ENCODE measurements at places on chromosomes 11 and 22. TPM values are rescaled to one million over a fixed set of nuclear protein-coding genes. Genes with fewer than 3 reads are reported as not detected.

DNA sequence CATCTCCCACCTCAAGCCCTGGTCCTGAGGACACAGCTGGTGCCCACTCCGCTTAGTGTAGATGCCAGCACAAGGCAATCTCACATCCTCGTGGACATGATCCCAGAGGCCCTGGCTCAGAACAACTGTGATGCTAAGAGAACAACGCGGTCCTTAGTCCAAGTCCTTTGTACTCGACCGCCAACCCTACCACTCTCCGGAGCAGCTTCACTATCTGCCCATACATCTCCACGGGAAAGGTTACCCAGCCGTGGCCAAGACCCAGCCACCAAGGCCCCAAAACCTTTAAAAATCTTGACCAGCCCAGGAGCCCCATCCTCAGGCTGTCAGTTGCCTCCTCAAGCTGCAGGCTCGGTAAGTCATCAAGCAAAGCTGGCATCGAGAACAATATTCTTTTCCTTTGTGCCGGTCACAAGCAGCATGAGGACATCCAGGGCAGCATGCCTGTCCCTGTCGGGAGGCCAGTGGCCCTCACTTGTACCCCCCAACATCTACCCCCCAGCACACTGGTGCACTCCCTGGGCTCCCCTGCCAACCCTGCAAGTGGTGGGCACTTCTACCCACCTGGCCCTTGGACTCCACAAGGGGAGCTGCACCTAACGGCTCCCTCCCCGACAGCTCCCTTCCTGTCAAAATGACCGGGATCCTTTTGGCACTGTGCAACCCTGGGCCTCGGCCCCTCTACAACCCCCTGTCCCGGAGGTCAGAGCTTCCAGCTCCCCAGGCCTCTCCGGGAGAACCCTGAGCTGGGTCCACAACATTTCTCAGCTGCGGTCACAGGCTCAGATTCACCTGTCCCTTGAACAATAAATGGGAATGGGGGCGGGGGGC, 2.5 kb downstream of the OSBPL5 start:
- no peak overlapping the region for H3K27ac ChIP-seq
- no peaks in the 10 kb centered on the region for H3K36me3 ChIP-seq
- H3K4me3 ChIP-seq, result no peak overlapping the region
- DNase-seq, result no peak
- H3K4me1 ChIP-seq, result peaks cover 17% of the 10 kb centered on the region

SEC14L6 gene
- not detected for total RNA-seq

MS4A14 gene
- total RNA-seq, result not detected

FAM181B gene
- total RNA-seq, result not detected

LAMTOR1 gene
- 39.1 TPM for total RNA-seq

DNA sequence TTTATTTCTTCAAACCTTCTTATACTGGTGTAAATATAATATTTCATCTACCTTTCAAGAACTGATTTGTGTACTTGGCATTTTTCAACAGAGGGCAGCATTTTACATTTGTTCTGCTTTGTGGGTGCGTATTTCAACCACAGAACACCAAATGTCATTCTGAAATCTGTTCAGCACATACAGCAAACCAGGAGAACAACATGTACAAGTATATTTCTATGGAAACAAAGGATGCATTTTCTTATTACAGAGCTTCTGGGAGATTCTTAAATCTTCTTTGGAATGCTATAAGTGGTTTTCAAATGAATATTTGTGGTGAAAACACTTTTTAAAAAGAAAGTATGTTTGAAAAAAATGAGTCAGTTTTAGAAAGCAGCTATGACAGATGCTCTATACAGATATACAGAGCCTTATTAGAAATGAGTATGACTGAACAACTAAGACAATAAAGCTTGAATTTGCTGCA, 946.0 kb downstream of the FAM181B start:
- H3K36me3 ChIP-seq, result no peaks in the 10 kb centered on the region
- H3K4me3 ChIP-seq, result no peak overlapping the region
- DNase-seq, result peak; percentile 9
- H3K27me3 ChIP-seq, result no peaks in the 10 kb centered on the region
- peaks cover 14% of the 10 kb centered on the region for H3K4me1 ChIP-seq
- peak overlapping the region; percentile 61 for H3K27ac ChIP-seq

DNA sequence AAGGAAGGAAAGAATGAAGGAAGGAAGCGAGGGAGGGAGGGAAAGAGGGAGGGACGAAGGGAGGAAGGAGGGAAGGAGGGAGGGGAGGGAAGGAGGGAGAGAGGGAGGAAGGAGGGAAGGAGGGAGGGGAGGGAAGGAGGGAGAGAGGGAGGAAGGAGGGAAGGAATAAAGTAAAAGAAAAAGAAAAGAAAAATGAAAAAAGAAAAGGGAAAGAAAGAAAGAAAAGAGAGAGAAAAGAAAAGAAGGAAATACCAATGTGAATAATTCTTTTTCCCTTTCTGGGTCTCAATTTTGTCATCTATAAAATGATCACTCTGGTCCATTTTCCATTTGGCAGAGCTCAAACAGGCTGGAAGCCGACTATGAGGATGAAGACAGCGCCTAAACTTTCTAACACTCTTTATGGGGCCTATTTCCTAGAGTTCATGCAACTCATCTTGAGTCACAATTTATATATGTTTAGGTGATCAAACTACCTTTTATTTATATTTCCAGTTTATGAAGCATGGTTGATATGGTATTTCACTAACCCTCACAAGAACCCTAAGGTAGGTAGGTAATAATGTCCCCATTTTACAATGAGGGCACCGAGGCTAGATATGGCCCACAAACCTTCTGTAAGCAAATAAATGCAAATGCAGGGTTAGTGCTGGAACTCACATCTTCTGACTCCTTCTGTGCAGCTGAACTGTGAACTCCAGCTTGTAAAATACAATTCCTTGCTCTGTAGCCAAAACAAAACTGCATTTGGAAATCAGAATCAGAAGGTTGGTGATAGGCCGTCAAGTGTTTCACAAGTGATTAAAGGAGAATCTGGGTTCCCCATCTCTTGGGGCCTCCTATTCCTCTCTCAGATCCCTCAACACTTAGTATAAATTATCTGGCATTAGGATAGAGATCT, 434.3 kb downstream of the ETS1 start:
- H3K4me3 ChIP-seq, result no peak overlapping the region
- H3K4me1 ChIP-seq, result peaks cover 5% of the 10 kb centered on the region
- no peak for DNase-seq
- no peaks in the 10 kb centered on the region for H3K36me3 ChIP-seq

APOL4 gene
- total RNA-seq, result 0.20 TPM

DNA sequence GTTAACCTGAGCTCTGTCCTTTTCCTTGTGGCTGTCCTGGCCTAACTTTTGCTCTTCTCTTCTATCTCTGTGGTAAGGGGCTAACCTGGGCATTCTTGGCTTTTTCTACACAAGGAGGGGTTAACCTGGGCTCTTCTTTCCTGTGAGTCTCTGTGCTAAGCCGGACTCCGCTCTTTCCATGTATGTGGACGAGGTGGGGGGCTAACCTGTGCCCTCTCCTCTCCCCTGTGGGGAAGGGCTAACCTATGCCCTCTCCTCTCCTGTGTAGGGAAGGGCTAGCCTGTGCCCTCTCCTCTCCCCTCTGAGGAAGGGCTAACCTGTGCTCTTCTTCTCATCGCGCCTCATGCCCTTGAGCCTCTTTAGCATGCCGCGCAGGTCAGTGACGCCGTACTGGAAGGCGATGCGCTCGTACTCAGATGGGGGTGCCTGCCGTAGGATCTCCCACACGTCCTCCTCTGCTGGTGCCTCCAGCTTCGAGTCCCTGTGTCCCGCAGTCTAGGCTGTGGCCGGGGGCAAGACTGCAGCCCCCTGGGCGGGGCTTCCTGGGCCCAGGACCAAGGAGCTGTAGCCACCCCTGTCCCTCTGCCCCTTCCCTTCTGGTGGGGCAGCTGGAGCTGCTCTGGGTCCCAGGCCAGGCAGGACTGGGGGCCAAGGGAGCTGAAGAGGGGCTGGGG, 6.5 kb downstream of the MYBPC3 start:
- DNase-seq, result no peak
- no peak overlapping the region for H3K4me3 ChIP-seq
- H3K4me1 ChIP-seq, result no peaks in the 10 kb centered on the region

C22orf31 gene
- not detected for total RNA-seq

CDC42EP2 gene
- total RNA-seq, result 1.5 TPM

ZFTA gene
- 0.91 TPM for total RNA-seq

GRCh38 chr11:59191095-59191494, 19.2 kb downstream of the DTX4 start:
- H3K27me3 ChIP-seq, result no peaks in the 10 kb centered on the region
- DNase-seq, result no peak
- no peak overlapping the region for H3K27ac ChIP-seq
- no peaks in the 10 kb centered on the region for H3K4me1 ChIP-seq

- no peaks in the 10 kb centered on the region for H3K4me1 ChIP-seq
- no peaks in the 10 kb centered on the region for H3K36me3 ChIP-seq
- DNase-seq, result no peak
- H3K27ac ChIP-seq, result no peak overlapping the region
- H3K27me3 ChIP-seq, result peaks cover 9% of the 10 kb centered on the region
Observed at GRCh38 chr11:65798882-65799281, 12.0 kb downstream of the OVOL1 start.

DNA sequence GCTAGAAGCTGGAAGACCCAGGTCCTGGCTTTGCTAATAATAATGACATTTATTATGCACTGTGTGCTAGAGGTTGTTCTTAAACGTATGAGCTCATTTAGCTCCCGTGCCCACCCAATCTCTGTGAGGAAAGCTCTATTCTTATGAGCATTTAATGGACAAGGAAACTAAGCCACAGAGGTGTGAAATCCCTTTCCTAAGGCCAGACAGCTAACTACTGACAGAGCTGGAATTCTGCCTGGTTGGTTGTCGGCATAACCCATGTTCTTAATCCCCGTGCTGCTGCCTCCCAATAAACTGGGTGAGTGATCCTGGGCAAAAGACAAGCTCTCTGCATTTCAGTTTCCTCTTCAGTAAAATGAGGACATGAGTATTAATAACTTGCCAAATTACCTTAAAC, 49.4 kb downstream of the SNX19 start:
- H3K27ac ChIP-seq, result no peak overlapping the region
- no peak overlapping the region for H3K4me3 ChIP-seq
- H3K27me3 ChIP-seq, result no peaks in the 10 kb centered on the region
- DNase-seq, result no peak
- H3K4me1 ChIP-seq, result peaks cover 9% of the 10 kb centered on the region

- DNase-seq, result no peak
- no peaks in the 10 kb centered on the region for H3K27me3 ChIP-seq
- H3K27ac ChIP-seq, result no peak overlapping the region
Observed at GRCh38 chr11:81380395-81380794, 1353.3 kb downstream of the FAM181B start.

GRCh38 chr22:40982482-40983385, 31.6 kb downstream of the RBX1 start:
- DNase-seq, result no peak
- no peaks in the 10 kb centered on the region for H3K27me3 ChIP-seq
- H3K4me3 ChIP-seq, result no peak overlapping the region
- H3K27ac ChIP-seq, result no peak overlapping the region
- no peaks in the 10 kb centered on the region for H3K36me3 ChIP-seq

DNA sequence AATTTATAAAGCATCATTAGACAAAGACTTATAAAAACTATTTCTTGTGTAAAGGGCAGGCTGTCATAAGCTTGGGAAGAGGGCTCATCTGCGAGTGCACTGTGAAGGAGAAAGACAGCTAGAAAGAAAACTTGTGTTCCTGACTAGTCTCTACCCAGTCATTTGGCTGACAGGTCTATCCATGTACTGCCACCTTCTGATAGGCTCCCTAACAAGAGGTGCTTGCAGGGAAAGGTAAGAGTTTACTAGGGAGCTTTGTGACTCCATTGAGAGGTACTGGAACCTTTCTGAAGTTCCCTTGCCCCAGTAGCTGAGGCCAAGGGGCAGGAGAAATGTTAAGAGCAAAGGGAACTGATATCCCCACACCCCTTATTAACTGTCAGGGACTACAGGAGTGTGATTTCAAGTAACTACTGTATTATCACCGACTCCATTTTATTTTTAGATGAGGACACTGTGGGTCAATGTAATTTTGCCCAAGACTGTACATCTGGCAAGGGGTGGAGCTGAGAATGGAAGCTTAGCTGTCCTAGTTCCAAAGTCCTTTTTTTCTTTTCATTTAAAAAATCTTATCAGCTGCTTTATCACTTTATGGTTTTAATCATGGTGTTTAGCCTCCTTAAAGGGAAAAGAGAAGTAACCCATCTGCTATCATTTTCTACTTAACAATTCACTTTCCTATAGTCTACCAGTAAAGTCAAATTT, 129.4 kb downstream of the ARHGAP20 start:
- no peak overlapping the region for H3K27ac ChIP-seq
- H3K36me3 ChIP-seq, result no peaks in the 10 kb centered on the region
- peaks cover 3% of the 10 kb centered on the region for H3K27me3 ChIP-seq
- no peak for DNase-seq
- no peaks in the 10 kb centered on the region for H3K4me1 ChIP-seq
- no peak overlapping the region for H3K4me3 ChIP-seq

DNA sequence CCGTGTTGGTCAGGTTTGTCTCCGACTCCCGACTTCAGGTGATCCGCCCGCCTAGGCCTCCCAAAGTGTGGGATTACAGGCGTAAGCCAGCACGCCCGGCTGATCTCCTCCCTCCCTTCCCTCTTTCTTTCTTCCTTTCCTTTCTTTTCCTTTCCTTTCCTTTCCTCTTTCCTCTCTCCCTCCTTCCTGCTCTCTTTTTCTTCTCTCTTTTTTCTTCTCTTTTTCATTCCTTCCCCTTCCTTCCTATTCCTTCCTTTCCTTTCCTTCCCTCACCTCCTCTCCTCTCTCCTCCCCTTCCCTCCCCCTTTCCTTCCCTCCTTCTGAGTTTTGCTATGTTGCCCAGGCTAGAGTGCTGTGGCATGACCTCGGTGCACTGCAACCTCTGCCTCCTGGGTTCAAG, 3.9 kb upstream of the ZDHHC5 start:
- peaks cover 26% of the 10 kb centered on the region for H3K36me3 ChIP-seq
- DNase-seq, result no peak
- H3K27ac ChIP-seq, result no peak overlapping the region
- H3K4me3 ChIP-seq, result no peak overlapping the region

GRCh38 chr11:111766834-111767142, 599 bp upstream of the PPP2R1B start:
- H3K27me3 ChIP-seq, result no peaks in the 10 kb centered on the region
- DNase-seq, result no peak
- H3K36me3 ChIP-seq, result peaks cover 31% of the 10 kb centered on the region
- peak overlapping the region; percentile 100 for H3K4me3 ChIP-seq
- peaks cover 33% of the 10 kb centered on the region for H3K4me1 ChIP-seq
- H3K27ac ChIP-seq, result peak overlapping the region; percentile 96

GRCh38 chr11:7609521-7609920, 63.8 kb downstream of the CYB5R2 start:
- DNase-seq, result no peak
- H3K4me3 ChIP-seq, result no peak overlapping the region

P2RX6 gene
- 0.12 TPM for total RNA-seq
